HS-27A (cell line): ENCODE measurements at places on chromosomes 7 and 10.
A peak's percentile ranks its signal among the peaks of the same experiment; 100 is the strongest.

DNA sequence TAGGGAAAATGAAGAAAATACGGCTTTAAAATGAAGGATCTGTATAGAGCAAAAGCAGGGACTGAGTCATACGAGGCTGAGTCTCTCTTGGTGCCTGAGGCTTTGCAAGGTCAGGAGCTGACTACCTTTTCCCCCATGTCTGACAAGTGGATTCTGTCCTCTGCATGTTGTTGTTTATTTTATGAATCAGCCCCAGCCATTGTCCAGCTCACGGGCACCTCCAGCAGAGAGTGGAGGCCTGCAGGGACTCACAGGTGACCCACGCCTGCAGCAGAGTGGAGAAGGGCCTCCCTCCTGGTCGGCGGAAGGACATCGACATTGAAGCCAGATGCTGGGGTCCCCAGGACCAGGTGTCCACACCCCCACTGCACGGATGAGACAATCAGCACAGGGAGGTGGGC lies 233.9 kb downstream of the WDR37 start:
- DNase-seq: no peak

DNA sequence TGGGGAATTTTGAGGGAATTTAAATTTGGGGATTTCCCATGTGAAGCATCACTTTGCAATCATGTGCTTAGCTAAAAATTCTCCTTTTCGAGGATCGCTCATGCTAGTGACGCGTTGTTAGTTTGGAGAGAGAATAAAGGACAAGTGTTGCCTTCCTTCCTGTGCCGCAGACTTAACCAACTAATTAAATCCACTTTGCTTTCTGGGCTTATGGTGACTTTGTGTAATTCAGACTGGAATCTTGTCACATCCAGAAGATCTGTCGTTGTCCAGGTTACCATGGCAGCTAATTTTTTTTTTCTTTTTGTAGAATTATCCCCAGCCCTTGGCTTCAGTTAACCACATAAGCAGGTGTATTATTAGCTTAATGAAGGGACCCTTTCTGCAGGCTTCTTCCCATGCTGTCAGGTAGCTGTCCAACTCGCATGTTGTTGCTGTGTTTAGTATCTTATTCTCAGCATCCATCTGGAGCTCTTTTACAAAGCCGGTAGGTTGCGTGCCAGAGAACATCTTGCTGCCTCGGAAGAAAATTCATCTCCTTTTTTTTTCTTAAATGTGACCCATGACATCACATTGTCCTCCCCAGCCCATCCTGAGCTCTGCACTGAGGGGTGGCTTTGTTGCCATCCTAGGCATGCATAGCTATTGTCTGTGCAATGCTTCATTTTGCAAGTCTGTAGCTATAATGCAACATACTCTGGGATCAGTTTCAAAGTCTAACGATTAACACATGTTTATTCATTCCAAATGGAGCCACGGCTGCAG lies 47.2 kb upstream of the NRP1 start:
- no peak for DNase-seq

- DNase-seq: no peak
Measured at GRCh38 chr7:48786951-48787350, 137.4 kb upstream of the CDC14C start.

- DNase-seq: no peak
Measured at GRCh38 chr7:47826754-47827153, 121.5 kb downstream of the PKD1L1 start.

DNA sequence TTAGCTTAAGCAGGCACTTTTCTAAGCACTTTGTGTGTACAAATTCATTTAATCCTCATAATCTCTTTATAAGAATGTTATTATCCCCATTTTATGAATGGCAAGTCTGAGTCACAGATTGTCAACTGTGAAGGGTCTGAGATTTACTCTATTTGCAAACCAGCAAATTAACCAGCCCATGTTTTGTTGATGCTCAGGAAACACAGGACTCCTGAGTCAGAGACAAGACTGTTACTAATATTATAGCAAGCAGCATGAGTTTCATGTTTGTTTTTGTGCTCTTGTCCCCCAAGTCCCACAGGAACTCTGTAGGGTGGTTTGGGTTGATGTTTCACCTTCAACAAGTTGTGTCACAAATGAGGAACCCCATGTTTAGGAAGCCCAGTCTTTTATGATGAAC lies 182.0 kb upstream of the PPP1R3A start:
- DNase-seq: no peak

GRCh38 chr10:47414752-47415519 lies 30.8 kb upstream of the ZNF488 start:
- DNase-seq: no peak

DNA sequence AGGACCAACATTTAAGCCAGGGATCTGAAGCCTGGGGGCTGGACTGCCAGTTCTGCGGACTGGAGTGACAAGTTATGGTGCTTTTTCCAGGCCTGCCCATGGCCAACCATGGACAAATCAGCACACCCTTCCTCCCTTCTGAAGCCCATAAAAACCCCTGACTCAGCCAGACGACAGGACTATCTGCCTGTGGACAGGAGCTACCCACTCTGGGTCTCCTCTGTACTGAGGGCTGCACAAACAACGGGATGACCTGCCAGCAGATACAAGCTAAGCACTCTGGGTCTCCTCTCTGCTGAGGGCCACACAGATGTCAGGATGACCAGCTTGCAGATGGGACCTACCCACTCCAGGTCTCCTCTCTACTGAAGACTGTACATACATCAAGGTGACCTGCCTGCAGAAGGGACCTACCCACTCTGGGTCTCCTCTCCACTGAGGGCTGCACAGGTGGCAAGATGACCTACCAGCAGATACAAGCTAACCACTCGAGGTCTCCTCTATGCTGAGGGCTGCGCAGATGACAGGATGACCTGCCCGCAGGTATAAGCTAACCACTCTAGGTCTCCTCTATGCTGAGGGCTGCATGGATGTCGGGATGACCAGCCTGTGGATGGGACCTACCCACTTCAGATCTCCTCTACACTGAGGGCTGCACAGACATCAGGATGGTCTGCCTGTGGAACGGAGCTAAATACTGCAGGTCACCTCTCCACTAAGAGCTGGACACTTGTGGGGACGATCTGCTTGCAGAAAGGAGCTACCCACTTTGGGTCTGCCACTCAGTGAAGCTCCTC lies 110.1 kb upstream of the GPR22 start:
- DNase-seq: no peak

- no peak for DNase-seq
Measured at GRCh38 chr10:133529576-133529946, 2.4 kb downstream of the CYP2E1 start.

DNA sequence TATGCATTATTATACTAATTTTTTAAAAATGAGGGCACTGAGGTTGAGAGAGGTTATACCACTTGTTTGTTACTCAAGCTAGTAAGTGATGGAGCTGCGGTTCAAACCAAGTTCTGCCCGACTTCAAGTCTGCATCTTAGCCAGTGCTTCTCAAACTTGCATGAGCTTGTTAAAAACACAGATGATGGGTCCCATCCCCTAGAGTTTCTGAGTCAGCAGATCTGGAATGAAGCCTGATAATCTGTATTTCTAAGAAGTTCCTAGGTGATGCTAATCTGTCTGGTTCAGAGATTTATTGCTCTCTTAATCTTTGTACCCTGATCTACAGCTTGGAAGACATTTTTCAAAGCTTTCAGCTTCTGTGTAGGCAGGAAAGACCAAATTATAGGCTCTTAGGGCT lies 67.7 kb upstream of the CC2D2B start:
- no peak for DNase-seq

DNA sequence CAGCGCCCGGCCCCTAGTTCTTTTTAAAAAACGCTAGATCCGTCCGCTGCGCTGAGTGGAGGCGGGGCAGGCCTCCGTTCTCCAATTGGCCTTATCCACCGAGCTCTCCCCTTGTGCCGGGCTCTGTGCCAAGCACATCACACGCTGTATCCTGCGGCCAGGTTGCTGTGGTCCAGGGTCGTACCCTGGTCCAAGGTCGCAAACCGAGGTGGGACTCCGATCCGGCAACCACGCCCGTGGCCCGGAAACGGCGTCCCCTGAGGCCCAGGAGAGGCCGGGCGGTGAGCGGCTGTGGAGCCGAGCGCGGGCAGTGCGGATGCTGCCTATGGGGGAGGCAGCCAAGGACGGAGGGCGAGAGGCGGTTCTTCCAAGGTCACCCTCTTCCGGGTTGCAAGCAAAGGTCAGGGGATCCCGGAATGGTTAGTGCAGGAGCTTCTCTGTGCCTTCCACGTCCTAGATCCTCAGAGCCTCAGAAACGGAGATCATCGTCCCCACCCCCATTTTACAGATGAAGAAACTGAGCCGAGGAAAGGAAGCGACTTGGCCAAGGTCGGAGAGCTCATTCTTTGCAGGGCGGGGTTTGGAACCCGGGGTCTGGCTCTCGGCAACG lies 72.4 kb upstream of the LRRC4 start:
- DNase-seq: no peak

GRCh38 chr7:57772126-57772924 lies 322.3 kb downstream of the ZNF716 start:
- DNase-seq: no peak

- no peak for DNase-seq
Measured at GRCh38 chr10:23351926-23352519, 7.4 kb upstream of the C10orf67 start.

DNA sequence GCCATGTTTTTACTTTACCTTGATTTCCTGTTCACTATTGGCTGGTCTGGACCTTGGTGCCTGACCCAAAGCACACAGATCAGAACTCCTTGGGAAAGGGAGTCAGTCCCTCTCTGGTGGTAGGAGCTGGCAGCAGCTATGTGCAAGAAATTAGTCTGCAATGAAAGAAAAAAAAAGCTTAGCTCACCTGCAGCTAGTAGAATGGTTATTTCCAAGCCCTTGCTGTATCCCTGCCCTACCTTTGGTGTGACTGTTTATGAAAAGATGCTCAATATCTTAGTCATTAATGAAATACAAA lies 68.1 kb upstream of the PAPSS2 start:
- DNase-seq: no peak

GRCh38 chr10:88315755-88316154 lies 267.4 kb downstream of the RNLS start:
- DNase-seq: no peak

- DNase-seq: no peak
Measured at GRCh38 chr10:73246322-73246645, 771 bp downstream of the DNAJC9 start.

- DNase-seq: no peak
Measured at GRCh38 chr7:144975882-144976281, 140.0 kb upstream of the TPK1 start.

GRCh38 chr7:24052572-24053260 lies 231.3 kb upstream of the NPY start:
- DNase-seq: peak; percentile 68

- DNase-seq: no peak
Measured at GRCh38 chr7:138105221-138105620, 29.0 kb downstream of the AKR1D1 start.

DNA sequence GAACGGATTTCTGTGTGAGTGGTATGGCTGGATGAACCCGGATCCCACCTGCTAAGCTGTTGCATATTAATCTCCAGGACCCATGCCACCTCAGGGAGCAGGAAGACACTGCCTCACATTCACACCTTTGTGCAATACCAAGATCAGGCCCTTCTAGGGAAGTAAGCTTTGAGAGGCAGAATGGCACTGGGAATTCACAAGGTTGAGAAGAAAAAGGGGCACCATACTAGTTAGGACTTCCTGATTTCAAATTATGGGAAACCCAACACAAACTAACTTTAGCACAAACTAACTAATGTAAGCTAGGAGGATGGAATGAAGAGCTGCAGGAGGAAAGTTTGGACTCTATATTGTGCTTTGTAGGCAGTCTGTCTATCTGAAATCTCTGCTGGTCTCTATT lies 71.3 kb downstream of the TBXAS1 start:
- DNase-seq: no peak

DNA sequence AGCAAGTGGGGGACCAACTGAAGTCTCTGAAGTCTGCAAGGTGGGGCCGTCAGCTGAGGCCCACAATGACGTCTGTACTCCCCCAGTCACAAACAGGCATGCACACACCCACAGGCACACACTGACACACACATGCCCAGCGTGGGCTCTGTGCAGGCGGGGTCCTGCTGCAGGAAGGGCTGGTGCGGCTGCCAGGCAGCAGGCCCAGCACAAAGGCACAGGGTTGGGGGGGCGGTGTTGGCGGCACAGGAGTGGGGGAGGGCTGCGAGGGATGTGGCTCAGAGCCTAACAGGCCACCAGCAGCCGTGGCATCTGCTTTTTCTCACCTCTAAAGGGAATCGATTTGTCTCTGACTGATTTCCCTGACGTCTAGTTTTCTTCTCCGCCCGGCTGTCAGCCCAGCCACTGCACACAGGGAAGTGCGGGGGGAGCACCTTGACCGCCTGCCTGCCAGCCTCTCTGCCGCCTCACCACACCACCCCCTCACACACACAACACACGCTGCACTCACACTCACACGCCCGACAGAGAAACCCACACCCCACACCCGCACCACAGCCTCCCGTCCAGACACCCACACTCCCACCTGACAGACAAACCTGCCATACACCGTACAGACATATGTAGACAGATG lies 43.5 kb upstream of the ZMIZ1 start:
- no peak for DNase-seq

GRCh38 chr7:75835688-75836285 lies 22.2 kb upstream of the CCL24 start:
- no peak for DNase-seq

DNA sequence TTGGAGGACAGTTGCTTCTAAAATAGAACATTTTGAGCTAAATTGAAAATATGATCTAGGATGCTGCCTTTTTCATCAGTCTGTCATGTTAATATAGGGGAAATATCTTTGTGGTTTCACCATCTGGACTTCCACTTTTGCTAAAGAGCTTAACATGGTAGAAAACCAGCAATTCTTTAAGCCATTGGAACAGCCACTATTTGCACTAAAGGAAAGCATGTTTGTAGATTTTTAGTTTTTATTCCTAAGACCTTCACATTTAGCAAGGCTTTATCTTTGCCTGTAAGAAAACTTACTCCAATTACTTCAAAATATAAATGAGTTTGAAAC lies 291.0 kb downstream of the RNLS start:
- DNase-seq: no peak

GRCh38 chr10:69787681-69788080 lies 14.0 kb upstream of the COL13A1 start:
- no peak for DNase-seq

- DNase-seq: no peak
Measured at GRCh38 chr10:19592276-19592675, 224.0 kb upstream of the PLXDC2 start.

DNA sequence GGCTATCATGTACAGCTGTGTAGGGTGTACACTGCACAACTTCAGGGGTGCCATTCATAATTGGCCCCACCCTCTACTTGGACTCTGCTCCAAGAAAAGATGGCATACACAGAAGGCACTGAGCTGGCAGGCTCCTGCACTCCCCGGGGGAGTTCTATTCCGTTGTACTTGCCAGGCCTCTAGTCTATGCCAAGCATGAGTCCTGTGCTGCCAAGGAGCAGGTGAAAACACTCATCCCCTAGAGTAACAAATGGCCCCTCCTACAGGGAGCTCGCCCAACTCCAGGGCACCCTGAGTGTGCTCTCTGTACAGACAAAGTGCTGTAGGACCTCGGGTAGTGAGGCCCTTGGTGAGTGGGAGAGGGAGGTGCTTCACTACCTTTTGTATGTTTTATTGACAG lies 127.2 kb downstream of the SLIT1 start:
- DNase-seq: no peak
